Stimulated activated CD8-positive, alpha-beta memory T cell treated with anti-CD3 and anti-CD28 coated beads, Interleukin-15, amount 100 ng/mL, for 4 hours (primary cell): ENCODE measurements at places on chromosomes 5 and 9.

- no peak for DNase-seq
Measured at GRCh38 chr9:104388071-104388470, 116.0 kb upstream of the OR13F1 start.

- DNase-seq = no peak
Measured at GRCh38 chr9:131012396-131012917, 3.5 kb downstream of the LAMC3 start.

DNA sequence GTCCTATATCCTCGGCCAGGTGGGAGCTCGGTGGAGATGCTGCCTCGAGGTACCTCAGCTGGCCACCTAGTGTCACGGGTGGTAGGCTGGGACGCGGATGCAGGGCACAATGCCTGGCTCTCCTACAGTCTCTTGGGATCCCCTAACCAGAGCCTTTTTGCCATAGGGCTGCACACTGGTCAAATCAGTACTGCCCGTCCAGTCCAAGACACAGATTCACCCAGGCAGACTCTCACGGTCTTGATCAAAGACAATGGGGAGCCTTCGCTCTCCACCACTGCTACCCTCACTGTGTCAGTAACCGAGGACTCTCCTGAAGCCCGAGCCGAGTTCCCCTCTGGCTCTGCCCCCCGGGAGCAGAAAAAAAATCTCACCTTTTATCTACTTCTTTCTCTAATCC lies 2.0 kb downstream of the PCDHGC3 start:
- no peak for DNase-seq

DNA sequence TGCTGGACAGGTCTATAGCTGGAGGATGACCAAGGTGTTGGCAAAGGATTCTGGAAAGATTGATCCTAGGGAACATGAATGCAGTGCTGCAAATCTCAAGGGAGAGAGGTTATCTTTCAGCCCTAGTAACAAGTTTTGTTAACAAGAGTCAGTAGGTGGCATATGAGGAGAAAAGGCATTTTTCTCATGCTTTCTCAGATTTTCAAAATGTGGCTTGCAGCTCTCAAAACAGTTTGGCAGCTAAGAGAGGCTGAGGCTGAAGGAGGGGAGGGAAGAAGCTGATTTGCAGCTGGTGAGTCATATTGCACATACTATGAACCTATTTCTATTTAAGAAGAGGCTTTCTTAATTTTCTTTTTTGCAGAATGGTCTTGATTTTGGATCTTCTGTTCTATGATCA lies 64.3 kb upstream of the PCA3 start:
- DNase-seq = no peak

GRCh38 chr5:69364414-69364813 lies 4.9 kb downstream of the AK6 start:
- no peak for DNase-seq

DNA sequence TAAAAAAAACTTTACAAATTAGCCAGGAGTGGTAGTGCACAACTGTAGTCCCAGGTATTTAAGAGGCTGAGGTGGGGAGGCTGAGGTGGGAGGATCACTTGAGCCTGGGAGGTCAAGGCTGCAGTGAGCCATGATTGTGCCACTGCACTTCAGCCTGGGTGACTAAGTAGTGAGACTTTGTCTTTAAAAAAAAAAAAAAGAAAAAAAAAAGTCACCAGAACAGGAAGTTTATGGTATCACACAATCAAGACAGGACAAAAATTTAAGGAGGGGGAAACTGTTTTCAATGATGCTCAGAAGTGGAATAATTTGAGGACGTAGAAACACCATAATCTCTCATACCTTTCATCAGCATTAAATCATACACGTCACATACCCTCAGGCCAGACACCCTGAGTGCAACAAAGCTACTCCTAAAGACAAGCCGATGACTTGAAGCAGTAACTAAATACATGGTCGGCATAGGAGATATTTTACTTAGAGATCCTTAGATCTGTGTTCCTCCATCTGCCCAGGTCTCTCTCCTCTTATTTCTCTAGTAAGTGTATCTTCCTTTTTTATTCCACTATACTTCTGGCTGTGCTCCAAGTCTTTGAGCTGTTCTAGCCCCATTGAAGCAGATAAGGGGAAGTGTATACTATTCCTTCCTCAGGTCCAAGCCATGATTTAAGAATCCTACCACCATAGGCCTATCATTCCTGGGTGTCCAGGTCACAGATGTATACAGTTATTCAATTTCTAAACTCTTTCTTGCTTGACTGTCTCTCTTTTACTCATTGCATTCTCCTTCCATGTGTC lies 91.3 kb upstream of the APC start:
- DNase-seq = no peak

DNA sequence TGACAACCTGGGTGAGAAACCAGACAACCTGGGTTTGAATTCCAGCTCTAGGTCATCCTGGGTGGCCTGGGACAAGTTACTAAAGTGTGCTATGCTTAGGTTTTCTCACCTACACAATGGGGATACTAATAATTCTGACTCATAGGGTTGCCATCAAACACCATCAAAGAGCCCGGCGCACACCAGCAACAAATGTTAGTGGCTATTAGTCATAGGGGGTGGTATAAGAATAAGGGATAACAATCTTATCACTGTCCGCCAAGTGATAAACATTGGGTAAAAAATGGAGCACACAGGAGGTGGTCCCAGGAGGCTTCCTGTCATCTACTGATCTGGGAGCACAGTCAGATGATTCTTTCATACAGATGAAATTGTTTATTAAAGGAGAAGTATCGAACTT lies 61.4 kb upstream of the AFAP1L1 start:
- no peak for DNase-seq

GRCh38 chr5:165928971-165929370 lies 2362.5 kb upstream of the WWC1 start:
- DNase-seq = no peak

DNA sequence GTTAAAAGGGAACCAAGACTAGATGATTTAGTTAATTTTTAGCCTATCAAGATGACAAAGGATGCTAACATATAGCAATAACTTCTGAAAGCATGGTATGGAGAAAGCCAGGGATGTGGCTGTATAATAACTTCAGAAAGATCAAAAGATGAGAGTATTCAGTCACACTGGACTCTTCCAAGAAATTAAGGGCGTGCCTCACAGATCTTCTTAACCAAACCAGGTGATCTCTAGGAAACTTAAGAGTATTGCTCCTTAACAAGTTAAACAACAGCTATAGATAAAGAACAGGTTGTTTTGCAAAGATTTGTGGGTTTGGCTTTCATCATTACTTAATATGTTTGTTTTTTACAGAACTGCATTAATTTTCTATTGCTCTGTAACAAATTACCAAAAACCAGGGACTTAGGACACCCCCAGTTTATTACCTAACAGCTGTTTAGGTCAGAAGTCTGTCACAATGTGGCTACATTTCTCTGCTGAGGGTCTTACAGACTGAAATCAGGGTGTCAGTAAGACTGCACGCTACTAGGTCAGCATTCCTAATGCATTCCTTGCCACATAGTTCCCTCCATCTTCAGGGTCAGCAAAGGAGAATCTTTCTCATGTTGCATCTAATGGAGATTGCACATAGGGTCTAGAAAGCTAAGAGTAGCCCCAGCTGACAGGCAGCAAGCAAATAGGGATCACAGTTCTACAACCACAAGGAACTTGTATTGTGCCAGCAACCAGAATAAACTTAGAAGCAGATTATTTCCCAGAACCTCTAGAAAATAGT lies 113.8 kb downstream of the WDR70 start:
- DNase-seq = no peak

DNA sequence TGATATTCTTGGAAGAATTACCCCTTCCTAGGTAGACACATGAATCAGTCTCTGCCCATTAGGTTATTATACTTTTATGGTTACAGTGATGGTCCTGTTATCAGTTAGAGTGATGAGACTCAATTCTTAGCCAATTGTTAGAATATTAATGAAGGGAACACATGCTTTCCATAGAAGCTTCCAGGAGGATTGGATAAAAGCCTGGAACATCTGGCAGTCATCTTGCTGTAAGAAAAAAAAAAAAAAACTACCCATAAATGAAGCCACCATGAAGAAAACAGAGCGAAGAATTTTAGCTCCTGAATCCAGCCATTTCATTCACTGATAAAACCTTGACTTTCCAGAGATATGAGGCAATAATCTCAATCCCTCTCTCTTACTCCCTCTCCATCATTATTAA lies 262.5 kb upstream of the GRIN3A start:
- DNase-seq = no peak

DNA sequence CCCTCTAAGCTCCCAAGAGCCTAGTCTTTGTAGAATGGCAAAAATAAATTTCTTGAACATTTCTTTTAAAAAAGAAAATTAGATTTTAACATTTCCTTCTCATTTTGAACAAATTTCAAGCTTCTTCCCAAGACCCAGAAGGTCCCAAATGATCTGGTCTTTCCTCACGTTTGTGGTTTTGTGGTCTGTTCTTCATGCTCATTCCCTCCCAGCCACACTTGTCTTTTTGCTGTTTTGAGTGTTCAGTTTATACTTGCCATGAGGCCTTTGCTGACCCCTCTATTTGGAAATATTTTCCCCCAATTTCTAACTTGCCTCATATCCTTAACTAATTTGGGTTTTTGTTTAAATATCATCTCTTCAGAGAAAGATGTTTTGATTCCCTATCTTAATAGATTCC lies 133.4 kb upstream of the PAPPA start:
- DNase-seq = no peak

DNA sequence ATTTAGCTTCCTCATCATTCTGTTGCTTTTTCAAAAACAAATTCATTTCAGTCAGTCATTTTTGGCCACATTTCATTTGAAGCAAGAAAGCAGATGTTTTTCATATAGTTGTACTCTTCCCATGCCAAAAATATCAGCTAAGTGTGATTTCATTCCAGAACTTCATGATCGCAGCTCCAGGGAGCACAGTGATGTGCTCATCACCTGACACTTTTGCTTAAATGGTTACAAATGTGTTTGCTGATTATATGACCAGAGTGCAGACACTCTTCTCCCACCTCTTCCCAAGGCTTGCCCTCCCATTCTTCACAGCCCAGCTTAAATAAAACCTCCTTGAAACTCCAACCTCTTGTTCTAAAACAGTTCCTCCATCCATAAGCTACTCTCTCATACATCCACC lies 32.6 kb downstream of the GABRB2 start:
- DNase-seq = no peak

DNA sequence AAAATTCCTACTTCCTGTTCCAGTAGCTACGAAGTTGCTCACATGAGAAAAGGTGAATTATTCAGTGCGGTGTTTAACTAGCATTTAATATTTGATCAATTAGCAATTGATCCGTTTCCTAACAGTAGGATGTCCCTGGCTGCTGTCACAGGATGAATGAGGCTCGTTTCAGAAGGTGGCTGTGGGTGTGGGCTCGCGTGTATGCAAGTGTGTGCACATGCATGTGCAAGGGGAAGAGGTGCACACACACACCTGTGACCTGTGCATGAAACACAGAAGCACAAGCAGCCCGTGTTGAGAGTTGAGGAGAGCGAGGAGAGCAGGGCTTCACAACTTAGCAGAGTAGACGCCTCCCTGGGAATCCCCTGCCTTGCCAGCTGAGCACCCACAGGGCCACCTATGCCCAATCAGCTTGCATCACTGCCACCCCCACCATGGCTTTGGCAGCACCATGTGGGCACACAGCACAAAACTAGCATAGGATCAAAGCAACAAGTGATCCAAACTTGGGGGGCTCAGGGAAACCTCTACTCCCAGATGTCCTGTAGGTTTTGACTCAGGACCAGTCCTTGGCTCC lies 107.2 kb downstream of the C5orf15 start:
- no peak for DNase-seq

- DNase-seq = no peak
Measured at GRCh38 chr5:50853151-50853550, 186.7 kb downstream of the PARP8 start.

DNA sequence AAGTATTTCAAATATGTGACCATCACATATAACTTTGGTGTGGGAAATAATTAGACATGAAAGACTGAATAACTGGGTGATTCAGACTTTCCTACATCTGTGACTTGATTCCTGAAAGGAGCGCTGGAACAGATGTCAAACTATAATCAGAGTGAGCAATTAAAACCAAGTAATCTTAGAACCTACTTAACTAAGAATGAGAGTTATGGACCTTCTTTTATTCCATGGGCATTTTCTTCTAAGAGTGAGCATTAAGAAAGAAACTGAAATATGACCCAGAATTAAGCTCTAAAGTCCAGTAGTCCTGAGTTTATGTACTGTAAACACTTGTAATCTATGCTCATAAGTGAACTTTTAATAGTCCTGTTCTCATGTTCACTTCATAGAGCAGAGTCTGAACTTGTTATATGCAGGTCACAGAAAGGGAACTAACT lies 68.4 kb downstream of the PAM start:
- no peak for DNase-seq

DNA sequence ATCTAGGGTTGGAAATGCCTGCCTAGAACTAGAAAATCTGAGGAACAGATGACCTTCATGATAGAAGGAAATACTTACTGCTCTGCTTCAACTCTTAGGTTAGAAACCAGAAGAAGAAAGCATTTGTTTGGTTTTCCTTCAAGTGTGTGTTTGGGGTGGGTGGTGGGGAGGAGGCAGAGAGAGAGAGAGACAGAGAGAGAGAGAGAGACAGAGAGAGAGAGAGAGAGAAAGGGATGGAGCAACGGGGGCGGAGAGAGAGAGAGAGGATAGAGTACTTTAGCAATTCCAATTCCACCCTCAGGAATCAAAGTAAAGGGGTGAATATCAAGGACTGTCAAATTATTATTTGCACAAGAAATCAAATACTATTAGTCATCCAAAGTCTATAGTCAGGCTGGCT lies 29.2 kb upstream of the GCNT4 start:
- DNase-seq = no peak

DNA sequence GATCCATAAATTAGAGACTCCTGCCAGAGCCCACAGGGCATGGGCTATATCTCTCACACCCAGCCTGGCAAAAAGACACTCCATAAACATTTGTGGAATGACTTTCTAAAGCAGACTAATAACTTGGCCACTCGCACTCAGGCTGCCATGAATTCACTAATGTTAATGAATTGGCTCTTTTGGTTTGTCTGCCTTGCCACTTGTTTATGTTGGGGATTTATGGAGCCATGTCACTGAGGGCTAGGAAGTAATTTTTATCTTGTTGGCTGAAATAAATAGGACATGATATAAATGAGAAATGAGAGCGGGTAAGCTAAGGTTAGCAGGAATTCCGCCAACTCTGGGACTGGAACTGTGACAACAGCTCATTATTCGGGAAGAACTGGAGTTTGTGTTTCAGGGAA lies 55.2 kb downstream of the DROSHA start:
- no peak for DNase-seq

- no peak for DNase-seq
Measured at GRCh38 chr5:157100140-157100679, 8.6 kb downstream of the HAVCR2 start.

- no peak for DNase-seq
Measured at GRCh38 chr9:98627296-98627695, 81.4 kb downstream of the GABBR2 start.

- DNase-seq = no peak
Measured at GRCh38 chr5:67425514-67425913, 228.9 kb upstream of the CD180 start.

GRCh38 chr5:31156631-31157160 lies 36.8 kb upstream of the CDH6 start:
- no peak for DNase-seq
